ENCODE measurements at places on chromosomes 6 and 20.

DNA sequence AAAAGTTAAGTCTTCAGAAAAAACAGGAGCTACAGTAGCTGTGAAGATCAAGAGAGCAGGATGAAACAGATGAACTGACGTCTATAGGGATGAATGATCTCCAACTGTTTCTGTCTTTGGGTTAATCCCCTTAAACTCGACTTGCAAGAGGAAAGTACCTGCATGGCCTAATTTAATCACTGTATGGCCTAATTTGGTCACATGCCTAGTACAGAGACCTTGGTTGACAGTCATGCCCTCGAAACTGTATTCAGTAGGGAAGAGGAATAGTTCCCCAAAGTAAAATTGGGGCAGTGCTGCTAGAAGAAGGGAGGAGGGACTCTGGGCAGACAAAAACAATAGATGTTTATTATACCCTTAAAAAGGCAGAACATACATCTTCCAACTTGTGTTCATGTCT lies 10.0 kb upstream of the SMAP1 start:
- DNase-seq: no peak

DNA sequence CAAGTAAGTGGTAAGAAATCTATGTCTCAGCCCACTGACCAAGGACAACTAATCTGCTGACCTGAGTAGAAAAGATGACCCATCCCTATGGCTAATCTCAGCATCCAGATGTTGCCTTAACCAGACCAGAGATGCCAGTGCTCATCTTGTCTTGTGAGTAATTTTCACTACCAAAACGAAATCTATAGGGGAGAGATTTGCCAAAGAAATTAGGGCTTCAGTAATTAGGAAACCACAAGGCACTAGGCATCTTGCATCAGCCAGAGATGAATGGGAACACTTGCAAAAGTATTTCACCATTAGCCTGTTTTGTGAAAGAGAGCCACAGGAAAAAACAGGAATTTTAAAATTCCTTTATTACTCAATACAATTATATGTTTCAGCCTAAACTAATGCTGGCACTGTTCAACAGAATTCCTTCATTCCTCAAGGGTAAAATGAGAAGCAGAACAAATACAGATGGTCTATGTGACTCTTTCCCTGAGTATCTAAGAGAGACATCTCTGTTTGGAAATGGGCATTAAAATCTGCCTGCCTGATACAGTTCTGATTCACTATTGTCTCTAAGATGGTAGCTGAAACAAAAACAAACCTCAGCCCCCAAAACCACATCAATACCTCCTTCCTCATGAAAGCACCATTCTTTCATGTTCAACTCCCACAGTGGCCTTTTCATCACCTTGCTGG lies 87.8 kb downstream of the GMDS start:
- no peak for DNase-seq

- no peak for DNase-seq
Measured at GRCh38 chr6:48835421-48835958, 627.6 kb downstream of the MMUT start.

DNA sequence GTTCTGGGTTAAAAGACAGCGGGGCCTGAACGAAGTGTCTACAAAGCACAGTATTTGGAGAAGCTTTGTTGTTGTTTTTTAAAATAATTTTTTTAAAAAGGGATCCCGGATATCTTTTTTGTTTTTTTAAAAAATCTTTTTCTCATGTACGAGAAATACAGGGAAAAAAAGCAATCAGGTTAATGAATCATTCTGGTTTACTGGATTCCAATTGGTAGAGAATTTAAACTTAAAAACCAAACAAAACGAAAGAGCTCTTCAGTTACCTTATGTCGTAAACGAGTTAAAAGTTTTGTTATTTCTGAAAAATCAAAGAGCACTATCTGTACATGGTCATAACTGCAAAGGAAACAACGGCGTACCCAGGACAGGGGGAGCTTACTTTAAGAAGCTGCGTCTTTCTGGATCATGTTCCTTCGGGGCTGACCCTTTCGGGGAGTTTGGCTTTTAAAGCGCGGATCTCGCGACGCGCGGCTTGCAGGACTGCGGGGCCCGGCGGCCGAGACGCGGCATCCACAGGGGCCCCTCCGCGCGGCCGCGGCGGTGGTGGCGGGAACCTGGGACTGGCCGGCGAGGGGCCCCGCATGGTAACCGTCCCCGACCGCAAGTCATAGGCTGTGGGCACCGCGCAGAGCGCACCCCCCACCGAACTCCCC lies 927 bp downstream of the IL20RA start:
- DNase-seq: no peak

DNA sequence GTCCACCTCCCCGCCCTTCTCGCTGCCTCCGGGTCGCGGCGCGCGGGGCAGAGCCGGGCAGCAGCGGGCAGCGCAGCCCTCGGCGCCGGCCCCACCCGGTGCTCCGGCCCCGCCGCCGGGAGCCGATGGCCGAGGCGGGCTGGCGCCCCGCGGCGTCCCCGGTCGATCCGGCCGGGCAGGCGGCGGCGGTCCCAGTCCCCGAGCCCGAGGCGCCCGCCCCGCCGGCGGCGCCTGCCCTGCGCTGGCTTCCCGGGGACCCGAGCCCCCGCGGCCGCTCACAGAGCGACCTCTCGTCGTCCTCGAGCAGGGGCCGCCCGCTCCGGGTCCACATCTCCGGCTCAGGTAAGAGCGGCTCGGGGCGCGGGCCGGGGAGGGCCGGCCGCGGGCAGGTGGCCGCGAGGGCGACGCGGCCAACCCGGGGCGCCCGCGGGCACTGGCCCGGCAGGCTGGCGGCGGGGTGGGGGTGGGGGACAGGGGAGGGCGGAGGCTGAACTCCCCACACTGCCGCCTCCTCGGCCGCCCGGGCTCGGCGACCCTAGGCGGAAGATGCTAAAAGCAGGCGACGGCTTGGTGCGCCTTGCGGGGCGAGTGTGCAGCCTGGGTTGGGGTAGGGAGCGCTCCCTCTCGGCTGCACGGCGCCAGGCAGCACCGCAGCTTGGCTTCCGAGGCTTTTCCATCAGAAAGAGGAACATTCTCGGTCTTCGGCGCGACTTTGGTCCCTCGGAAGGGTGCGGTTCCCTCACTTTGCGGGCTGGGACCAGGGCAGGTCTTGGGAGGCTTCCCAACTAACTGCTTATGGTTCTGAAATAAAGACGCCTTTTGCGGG lies 25.6 kb upstream of the FUCA2 start:
- DNase-seq: peak; percentile 37

- no peak for DNase-seq
Measured at GRCh38 chr6:117668736-117669135, 6.5 kb upstream of the NUS1 start.

- DNase-seq: no peak
Measured at GRCh38 chr20:11675920-11676629, 241.6 kb upstream of the BTBD3 start.

All from head of caudate nucleus (tissue), 42 donors.